ENCODE measurements at places on chromosomes 16 and 17.

GRCh38 chr17:4706121-4706520, 2.2 kb upstream of the PELP1 start:
- no peak for DNase-seq

DNA sequence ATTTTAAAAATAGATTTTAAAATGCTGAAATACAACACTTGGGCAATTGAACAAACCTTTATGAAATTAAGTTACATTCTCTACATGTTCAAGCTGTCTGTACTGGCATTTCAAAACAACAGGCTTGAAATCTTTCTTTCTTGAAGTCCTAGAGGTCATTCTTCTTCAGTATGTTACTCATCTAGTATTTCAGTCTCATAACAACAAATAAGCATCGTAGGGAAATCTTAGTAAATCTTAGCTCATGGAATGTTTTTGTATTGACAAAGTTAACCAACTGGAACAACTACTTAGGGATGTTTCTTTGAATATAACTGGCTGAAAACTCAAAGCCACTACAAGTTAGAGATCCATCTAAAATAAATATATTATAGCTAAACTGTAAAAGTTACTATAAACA, 96.6 kb downstream of the KIF2B start:
- DNase-seq = no peak

DNA sequence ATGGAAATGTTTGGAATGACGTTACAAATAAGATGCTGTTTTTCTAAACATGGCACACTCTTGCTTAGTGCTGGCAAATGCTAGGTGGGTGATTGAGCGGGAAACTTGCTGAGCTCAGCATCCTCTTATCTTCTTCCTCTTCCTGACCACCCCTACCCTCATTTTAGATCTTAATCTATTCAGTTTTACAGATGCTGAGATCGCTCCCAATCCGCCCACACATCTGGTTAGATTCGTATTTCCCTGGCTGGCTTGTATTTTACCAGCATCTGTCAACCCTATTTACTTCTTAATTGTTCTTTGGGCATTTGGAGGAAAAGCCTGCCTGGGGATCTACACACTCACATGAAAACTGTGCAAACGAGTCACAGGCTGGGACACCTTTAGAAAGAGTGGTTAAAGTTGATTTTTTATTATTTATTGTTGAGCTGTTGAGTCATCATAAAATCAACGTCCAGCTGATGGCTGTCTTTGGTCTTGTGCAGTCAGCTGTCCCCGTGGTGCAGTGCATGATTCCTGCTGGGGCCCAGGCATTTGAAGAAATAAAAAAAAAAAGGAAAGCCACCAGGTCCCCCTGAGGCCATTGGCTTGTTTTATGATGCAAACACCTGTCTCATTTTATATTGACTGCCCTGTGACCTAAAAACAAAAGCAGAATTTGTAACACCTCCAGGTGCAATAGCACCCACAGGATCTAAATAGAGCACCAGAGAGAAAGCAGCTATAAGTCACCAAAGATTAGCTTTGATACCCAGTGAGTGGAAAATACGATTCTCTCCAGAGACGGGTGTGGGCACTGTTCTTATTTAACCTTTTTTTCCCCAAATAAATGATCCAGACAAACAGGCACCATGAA, 258.6 kb downstream of the HS3ST3B1 start:
- no peak for DNase-seq

GRCh38 chr16:58385218-58385773, 7.0 kb upstream of the GINS3 start:
- DNase-seq = no peak

GRCh38 chr17:48488548-48489106, 42.2 kb downstream of the HOXB1 start:
- no peak for DNase-seq

DNA sequence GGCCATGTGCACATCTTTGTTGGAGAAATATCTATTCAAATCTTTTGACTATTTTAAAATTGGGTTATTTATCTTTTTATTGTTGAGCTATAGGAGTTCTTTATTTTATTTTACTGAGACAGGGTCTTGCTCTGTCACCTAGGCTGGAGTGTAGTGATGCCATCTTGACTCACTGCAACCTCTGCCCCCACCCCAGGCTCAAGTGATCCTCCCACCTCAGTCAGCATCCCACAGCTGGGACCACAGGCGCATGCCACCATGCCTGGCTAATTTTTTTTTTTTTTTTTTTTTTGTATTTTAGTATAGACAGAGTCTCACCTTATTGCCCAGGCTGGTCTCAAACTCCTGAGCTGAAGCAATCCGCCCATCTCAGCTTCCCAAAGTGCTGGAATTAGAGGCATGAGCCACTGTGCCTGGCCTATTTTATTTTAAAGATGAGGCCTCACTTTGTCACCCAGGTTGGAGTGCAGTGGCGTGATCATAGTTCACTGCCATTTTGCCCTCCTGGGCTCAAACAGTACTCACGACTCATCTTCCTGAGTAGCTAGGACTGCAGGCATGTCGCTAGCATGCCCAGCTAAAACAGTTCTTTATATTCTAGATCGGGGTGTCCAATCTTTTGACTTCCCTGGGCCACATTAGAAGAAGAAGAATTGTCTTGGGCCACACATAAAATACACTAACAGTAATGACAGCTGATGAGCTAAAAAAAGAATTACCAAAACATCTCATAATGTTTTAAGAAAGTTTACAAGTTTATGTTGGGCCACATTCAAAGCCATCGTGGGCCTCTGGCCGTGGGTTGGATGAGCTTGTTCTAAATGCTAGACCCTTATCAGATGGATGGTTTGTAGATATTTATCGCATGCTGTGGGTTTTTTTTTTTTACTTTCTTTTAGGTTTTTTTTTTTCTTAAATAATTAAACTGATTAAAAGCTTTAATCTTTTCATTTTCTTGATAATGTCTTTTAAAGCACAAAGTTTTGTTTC, 13.7 kb downstream of the TENT4B start:
- no peak for DNase-seq

All from CD4-positive, alpha-beta T cell treated with Interleukin-4 for 4 hours (primary cell).